ENCODE measurements at places on chromosomes 7 and 10.

- DNase-seq, result peak; percentile 29
Measured at GRCh38 chr10:123502983-123503382, 163.2 kb upstream of the GPR26 start.

- no peak for DNase-seq
Measured at GRCh38 chr7:80760292-80760691, 121.8 kb downstream of the CD36 start.

DNA sequence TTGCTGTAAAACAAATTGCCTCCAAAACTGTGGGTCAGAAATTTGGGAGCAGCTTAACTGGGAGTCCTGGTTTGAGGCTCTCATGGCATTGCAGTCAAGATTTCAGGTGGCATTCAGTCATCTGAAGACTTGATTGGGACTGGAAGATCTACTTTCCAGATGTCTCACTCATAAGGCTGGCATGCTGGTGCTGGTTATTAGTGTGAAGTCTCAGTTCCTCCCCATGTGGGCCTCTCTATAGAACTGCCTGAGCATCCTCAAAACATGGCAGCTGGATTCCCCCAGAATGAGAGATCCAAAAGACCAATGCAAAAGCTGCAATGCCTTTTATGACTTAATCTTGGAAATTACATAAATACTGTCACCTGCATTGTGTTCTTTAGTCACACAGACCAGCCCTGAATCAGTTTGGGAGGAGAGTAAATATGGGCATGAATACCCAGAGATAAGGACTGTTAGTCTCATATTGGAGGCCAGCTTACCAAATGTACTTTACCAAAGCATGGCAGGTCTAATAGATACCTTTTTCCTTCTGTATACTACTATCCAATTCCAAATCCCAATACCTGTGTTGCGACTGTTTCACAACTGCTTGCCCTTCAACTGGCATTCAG lies 6.5 kb upstream of the HERPUD2 start:
- DNase-seq, result no peak

DNA sequence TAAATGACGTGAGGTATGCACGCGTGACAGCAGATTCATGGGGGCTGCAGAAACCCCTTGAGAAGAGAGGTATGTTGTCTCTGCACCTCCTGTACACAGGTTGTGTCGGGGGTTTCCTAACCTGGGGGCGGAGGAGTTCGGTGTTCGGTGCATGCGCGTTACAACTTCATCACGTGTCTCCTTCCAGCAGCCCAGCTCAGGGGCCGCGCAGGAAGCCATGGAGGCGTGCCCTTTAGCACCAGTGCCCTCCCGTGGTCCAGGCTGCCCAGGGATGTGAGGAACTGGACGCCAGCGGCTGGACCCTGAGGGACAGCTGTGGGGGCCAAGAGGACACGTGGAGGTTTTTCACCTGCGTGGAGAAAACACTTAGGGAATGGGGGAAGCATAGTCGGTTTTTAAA lies 186.4 kb downstream of the EBF3 start:
- DNase-seq, result no peak

DNA sequence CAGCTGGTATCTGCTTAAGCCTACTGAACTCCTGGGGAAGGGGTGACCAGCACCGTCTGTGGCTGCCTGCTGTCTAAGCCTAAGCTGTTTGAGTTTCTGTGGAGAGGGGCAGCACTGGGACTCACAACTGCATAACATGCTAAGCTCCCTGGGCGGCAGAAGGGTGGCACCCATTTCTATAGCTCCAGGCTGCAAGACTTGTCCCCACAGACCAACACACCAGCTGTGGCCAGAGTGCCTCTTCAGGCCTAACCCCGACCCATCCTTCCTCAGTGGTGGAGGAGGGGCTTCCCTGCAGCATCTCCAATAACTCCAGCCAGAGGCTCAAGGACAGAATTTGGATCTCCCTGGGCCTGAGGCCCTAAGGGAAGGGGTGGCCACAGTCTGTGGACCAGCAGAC lies 464.1 kb downstream of the SEMA3D start:
- DNase-seq, result no peak

DNA sequence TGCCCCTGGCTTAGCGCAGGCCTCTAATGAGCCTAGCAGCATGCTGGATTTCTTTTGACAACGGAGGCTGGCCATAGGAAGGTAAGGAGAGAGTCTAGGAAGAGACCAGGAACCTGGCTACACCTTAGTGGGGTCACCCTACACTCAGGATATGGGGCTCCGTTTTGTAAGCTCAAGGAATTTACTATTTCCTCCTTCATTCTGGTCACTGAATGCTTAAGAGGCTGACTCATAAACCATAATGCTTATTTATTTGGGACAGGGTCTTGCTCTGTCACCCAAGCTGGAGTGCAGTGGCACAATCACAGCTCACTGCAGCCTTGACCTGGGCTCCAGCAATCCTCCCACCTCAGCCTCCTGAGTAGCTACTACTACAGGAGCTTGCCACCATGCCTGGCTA lies 38.4 kb downstream of the CARD11 start:
- no peak for DNase-seq

GRCh38 chr10:129770286-129770685 lies 193.8 kb downstream of the EBF3 start:
- DNase-seq, result no peak

- DNase-seq, result no peak
Measured at GRCh38 chr10:23331567-23332301, 12.9 kb downstream of the C10orf67 start.

GRCh38 chr7:146831875-146832274 lies 715.3 kb downstream of the CNTNAP2 start:
- no peak for DNase-seq

GRCh38 chr7:70926666-70927065 lies 205.3 kb upstream of the GALNT17 start:
- no peak for DNase-seq

Data from NCI-H1436 (cell line).